ENCODE measurements at places on chromosomes 1 and 21. TPM values are rescaled to one million over a fixed set of nuclear protein-coding genes. Genes with fewer than 3 reads are reported as not detected.

MMEL1 gene
- not detected for total RNA-seq

ZNF644 gene
- 68.2 TPM for total RNA-seq

SPATA45 gene
- total RNA-seq = not detected

GRCh38 chr1:238488401-238488800 is 597.7 kb upstream of the ZP4 start:
- no peak for DNase-seq

DNA sequence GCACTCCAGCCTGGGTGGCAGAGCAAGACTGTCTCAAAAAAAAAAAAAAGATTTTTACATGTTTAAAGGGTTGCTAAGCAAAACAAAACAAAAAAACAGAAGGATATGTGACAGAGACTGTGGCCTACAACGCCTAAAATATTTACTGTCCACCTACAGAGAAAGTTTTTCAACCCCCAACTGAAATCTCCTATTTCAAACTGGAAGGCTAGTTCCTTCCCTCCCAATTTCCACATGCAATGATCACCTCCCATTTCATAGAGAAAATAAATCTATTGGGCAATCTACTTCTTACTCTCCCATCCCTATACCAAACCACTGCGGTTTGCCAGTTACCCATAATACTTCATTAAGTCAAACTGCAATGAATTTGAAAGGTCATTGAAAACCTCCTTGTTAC is 74.2 kb downstream of the ST3GAL3 start:
- DNase-seq = no peak

GRCh38 chr1:20324704-20325406 is 34.2 kb downstream of the VWA5B1 start:
- DNase-seq = no peak
